ENCODE measurements at places on chromosomes 4 and X.

GRCh38 chrX:138638996-138639395 lies 72.5 kb downstream of the FGF13 start:
- no peak for DNase-seq

GRCh38 chrX:39910651-39911050 lies 187.1 kb downstream of the BCOR start:
- DNase-seq, result no peak

GRCh38 chr4:150337734-150338133 lies 244.2 kb upstream of the MAB21L2 start:
- no peak for DNase-seq

DNA sequence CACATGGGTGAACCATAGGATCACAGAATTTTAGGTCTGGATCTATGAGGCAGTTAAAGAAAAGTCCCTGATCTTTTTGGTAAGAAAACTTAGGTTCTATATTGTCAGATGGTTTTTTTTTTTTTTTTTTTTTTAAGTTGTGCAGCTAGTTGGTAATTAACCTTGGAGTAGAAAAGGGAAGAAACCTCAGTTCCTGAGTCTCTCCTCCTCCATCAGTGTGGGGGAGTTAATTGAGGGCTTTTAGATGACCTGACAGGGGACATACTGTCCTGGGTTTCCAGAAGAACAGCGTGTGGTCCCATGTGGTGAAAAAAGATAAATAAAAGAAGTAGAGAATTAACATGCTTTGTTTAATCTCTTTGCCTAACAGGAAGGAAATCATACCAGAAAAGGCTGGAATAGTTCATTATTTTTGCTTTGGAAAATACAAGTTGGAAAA lies 123.7 kb downstream of the ARHGAP10 start:
- no peak for DNase-seq
